NCI-H1105 (cell line): ENCODE measurements at places on chromosomes 5 and 9.
A peak's percentile ranks its signal among the peaks of the same experiment; 100 is the strongest.

DNA sequence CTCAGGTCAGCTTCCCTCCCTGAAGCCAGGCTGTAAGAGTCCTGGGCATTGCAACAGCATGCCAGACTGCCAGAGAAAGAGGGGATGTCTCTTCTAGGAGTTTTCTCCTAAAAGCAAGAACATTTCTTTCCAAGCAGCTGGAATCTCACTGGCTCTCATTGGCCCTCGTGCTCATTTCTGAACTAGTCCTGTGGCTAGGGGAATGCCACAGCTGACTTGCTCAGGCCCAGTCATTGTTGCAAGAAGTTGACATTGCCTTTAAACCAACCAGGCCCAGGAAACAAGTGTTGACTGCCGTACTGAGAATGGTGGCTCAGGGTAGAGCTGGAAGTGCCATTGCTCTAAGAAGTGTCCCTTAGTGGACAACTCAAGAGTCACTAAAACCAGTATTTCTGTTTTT lies 15.0 kb upstream of the CEP120 start:
- DNase-seq, result no peak

DNA sequence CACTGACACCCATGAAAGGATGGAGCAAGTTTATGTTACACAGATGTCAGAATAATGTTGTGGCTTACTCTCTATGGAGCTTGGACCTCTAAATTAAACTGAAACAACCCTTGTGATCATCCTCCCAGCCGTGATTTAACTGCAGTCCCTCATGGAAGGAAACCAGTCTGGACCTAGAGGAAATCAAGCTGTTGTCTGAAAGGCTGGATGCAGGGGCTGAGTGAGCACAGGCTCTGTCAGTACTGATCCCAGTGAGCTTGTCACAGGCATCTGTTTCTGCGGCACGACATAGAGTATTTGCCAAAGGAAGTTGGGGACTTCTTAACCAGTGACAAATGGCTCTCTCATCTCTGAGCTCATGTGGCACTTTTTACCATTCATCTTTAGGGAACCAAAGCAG lies 282.9 kb upstream of the MAP3K1 start:
- DNase-seq, result no peak

- DNase-seq, result no peak
Observed at GRCh38 chr5:139681112-139681458, 32.9 kb downstream of the CXXC5 start.

GRCh38 chr5:1294835-1295649 lies at the start of gene TERT:
Gene TERT, minus strand, starts transcription at chr5:1295068. Its CDS starts 79 bp downstream, at chr5:1294989.
- no peak for DNase-seq

DNA sequence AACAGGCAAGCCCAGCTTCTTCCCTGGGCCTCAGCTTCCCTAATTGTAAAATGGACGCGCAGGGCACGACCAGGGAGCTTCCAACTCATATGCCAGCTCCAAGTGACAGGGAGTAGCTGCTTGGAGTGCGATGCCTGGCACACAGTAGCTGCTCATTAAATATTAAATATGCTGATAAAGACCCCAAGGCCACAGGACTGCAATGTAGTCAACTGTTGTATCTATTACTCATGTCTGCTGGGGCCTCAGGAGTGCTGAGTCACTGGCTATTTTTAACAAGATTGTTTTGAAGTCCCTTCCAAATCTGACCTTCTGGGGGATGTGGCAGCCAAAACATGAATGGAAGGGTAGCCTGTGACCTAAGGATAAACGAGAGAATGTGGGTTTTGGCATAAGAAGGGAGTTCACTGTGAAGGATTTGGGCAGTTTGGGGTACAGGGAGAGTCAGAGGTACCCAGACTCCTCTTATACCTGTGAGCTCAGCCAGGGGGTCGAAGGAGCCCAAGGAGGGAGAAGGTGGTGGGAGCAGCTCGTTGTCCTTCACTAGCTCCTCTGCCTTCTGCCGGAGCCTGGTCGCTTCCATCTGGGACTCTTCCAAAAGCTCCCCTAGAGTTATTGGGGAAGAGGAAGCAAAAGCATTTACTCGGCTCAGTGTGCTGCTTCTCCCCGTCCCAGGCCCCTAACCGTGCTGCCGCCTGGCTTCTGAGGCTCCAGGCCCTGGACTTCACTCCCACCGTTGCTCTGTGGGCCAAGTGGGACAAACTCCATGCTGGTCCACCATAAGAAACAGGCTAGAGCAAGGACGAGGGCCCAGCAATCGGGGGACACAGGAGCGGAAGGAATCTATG lies 17.5 kb downstream of the TNIP1 start:
- DNase-seq, result no peak

GRCh38 chr9:14400658-14400995 lies 86.7 kb upstream of the NFIB start:
- DNase-seq, result peak; percentile 53

GRCh38 chr5:4420681-4421080 lies 719.4 kb upstream of the ADAMTS16 start:
- no peak for DNase-seq

DNA sequence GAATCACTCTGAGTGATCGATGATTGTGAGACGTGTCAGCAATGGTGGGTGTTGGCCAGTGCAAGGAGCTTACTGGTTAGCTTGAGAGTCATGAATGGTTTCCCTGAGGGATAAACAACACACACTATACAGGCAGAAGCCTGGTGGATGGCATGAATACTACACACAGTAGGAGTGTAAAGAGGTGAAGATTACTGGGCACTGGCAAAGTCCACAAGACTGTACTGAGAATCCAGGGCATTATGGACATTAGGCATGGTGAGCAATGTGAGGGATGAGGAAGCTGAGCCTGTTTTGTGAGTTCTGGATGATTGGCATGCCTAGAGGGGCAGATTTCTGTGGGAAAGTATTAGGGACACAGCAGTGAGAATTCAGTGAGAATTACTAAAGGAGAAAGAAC lies 71.3 kb downstream of the KDM4C start:
- DNase-seq, result no peak

- DNase-seq, result no peak
Observed at GRCh38 chr5:115243412-115243811, 19.3 kb downstream of the PGGT1B start.

DNA sequence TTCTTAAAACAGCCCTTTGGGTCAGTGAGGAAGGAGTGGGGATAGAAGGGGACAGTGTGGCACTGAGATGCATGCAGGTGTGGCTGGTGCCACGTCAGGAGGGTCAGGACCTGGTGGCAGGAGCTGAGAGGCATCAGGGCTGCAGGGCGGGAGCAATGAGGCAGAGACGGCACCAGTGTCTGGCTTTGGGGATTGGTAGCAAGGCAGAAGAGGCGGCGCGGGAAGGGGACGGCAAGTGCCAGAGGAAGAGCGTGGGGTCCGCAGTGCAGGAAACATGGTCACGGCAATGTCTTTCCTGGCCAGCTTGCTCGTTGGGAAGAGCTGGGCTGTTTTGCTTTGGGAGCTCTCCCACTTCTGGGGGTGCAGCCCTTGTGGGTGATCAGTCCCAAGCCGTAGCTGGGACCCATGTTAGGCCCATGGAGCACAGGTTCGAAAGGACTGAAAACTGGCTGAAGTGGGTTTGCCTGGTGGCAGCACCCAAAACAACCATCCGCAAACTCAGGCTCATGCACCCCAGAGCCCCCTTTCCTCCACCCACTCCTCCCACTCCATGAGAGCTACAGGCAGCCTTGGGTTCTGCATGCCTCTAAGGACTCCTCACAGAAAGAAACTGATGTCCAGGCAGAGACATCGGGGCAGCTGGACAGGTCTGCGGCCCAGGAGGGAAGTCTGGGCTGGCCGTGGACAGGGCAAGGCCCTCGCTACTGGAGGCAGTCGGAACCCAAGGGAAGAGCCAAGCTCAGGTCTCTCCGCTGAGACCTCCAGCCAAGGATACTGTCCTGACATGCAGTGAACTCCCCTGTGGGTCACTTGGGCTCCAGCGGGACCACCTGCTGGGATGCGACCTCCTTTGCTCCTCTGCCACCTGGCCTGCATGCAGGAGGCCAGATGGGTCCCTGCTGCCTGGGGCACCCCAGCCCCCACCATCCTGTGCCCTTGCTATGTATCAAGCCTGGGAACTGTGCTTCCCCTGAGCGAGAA lies 104.4 kb downstream of the ZNF354C start:
- no peak for DNase-seq

- DNase-seq, result no peak
Observed at GRCh38 chr9:38727497-38728001, 7.6 kb upstream of the FAM240B start.

DNA sequence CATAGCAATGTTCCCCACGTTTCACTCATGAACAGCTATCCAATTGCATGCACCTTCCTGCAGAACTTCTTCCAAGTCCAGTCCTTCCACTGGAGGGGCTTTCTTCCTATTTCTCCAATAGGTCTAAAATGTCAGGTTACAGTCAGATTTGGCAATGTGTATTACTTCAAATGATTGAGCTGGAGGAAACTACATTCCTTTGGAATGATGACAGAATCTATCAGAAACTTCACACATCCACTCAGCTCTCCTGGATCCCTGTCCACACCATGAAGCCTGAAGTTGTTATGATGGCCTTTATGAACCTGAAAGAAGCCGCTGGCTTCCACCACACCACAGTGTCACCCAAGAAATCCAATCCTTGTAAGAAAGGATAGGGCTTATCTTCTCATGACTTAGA lies 32.2 kb downstream of the FBXW2 start:
- DNase-seq, result no peak

DNA sequence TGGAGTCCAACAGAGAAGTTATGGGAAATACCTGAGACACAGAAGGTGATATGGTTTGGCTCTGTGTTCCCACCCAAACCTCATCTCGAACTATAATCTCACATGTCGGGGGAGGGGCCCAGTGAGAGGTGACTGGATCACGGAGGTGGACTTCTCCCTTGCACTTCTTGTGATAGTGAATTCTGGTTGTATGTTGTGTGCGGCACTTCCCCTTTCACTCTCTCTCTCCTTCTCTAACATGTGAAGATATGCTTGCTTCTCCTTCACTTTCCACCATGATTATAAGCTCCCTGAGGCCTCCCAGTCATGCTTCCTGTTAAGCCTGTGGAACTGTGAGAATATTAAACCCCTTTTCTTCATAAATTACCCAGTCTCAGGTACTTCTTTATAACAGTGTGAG lies 96.1 kb downstream of the TMEM232 start:
- no peak for DNase-seq

GRCh38 chr5:34001241-34001841 lies 6.5 kb downstream of the AMACR start:
- DNase-seq, result peak; percentile 79

DNA sequence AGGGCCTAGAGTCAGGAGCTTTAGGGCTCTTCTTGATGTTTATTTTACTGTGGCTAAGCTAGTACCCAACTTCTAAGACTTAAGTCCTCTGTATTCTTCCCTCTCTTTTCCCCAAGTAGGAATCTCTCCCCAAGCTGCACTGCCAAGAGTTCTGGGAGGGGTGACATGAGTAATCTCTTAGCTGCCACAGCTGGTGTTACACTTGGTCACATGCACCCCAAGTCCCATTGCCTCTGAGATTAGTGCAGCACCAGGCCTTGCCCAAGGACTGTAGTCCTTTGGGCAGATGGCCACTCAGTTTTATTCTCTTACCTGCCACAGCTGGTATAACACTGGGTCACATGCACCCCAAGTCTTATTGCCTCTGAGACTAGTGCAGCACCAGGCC lies 114.7 kb upstream of the RIOK2 start:
- no peak for DNase-seq

DNA sequence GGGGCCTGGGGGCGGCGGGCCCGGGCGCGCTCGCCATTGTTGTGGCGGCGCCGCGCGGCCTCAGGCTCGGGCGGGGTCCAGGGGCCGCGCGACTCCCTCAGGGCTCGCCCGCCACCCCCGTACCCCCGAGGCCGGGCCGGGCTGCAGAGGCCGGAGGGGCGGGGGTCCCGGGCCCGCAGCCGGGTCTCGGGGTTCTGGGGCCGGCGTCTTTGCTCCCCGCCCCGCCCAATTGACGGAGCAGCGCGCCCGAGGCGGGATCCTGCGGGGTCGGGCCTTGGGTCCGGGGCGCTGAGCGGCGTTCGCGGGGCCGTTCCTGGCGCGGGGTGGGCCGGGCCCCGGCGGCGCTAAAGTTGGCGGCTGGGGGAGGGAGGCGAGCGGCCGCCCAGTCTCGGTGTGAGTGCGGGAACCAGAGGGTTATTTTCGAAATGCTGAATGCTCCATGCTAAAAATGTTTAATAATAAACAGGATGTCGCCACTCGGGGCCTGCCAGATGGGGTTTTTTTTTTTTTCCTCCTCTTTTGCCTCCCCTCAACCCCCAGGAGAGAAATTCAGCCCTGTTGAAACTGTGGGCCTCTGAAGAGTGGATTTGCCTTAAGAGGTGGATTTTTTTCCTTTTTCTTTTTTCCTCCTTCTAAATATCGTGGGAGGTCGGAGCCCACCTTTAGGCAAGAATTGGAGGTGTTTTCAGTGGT lies 724 bp downstream of the PRRC2B start:
- DNase-seq, result no peak

- DNase-seq, result no peak
Observed at GRCh38 chr5:142128675-142129208, 20.2 kb downstream of the NDFIP1 start.

DNA sequence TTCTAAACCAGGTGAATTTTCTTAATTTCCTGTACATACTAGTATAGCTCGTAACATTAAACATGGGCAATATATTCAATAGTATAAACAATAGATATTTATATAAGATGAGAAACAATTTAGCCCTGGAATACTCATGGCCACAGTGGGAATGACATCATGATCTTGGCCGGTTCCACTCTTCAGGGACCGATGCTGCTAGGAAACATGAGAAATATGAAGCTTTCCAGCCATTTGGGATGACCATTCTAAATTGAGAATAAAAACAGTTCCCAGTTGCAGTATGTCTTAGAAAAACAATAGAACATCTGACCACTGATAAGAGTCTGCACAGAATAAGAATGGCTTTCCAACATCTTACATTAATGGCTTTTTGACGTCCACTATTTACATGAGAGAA lies 33.3 kb upstream of the SLCO6A1 start:
- DNase-seq, result no peak

GRCh38 chr9:104278929-104279496 lies 184.9 kb downstream of the SMC2 start:
- no peak for DNase-seq

- DNase-seq, result no peak
Observed at GRCh38 chr9:35348109-35348508, 141.8 kb upstream of the RUSC2 start.

GRCh38 chr5:137145721-137146120 lies 353.4 kb downstream of the SPOCK1 start:
- no peak for DNase-seq

DNA sequence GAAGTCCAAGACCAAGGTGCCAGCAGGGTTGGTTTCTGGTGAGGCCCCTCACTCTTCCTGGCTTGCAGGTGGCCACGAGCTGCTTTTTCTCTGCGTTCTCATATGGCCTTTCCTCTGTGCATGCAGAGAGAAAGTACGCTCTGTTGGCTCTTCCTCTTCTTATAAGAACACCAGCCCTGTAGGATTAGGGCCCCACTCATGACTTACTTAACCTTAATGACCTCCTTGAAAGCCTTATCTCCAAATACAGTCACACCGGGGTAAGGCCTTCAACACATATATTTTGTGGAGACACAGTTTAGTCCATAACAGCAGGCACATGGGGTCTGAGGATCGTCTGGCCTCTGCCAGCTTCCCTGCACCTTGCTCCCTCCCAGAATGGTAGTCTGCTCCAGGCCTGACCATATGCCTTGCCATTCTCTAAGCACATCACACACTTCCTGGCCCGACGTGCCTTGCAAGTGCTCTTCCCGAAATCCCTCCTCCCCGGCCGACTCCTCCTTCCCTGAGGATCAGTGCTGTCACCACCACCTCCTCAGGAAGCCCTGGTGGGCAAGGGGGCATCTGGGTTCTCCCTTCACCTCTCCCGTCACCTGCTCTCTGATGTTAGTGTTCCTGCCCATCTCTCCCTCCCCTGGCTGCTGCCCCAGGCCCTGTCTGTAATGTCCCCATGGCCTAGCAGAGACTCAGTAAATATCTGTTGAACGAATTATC lies 200.7 kb downstream of the AOPEP start:
- no peak for DNase-seq

- no peak for DNase-seq
Observed at GRCh38 chr5:168592014-168592368, 12.8 kb upstream of the PANK3 start.
